NCI-H2029 treated with DMSO at 0.1 percent for 48 hours (cell line): ENCODE measurements at places on chromosomes 7 and 10.
A peak's percentile ranks its signal among the peaks of the same experiment; 100 is the strongest.

DNA sequence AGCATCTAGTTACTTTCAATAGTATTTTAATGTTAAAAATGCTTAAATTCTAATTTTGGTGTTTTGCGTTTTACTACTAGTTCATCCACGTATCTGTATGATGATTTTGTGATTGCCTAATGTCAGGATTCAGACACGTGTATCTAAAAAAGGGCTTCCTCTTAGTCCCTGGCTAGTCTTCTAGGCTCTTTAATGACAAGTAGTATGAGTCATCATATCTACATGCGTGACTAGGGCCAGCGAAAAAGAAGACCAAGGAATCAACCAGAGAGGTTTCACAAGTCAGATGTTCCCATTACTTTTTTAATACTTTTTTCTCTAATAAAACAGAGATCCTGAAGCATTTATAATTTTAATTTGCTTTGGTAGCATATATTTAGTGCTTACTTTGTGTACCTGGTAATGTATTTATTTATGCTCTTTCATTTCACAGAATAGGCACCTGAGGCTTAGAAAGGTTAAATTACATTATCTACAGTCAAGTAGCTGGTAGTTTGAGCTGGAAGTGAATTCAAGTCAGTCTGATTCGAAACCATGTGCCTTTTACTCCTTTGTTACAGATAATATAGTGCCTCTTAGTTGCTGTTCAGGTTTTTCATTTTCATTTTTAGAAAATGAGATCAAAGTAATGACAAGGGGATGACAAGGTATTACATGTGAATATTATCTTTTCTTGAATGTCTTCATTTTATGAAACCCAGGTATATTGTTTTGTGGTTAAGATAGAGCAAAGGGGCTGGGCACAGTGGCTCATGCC, 140.3 kb downstream of the FOXP2 start:
- peak; percentile 40 for DNase-seq

DNA sequence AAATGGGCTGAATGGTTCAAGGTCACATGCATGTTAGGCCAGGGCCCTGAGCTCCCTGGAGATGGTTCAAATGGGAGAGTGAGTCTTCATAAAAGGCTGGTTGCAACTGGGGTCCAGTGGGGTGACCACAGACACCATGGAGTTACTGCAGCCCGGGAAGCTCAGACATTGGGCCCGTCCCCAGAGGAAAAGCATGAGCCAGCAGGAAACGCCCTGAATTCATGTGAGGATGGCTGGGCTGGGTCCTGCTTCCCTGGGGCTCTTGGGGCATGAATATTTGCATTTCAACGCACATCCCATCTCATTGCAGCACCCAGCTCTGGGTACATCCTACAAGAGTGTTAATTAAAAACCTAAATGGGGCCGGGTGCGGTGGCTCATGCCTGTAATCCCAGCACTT, 549.0 kb downstream of the TCERG1L start:
- DNase-seq, result no peak

- DNase-seq, result no peak
Observed at GRCh38 chr10:109875151-109875568, 48.2 kb downstream of the XPNPEP1 start.

DNA sequence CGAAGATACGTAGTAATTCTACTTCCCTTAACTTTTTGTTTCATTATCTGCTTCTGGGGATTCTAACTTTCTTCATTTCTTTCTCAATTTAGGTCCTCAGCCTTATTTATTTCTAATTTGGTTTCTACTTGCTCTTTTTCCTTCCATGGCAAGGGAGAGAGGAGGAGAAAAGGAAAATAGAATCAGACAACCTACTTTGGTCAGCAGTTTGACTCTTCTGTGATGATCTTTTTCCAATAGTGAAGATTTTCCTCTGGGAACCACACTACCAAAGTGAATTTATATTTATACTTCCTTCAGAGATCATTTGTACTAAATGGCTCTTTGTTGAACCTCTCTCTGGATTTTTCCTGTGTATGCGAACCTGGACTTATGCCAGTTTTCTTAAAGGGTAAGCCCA, 90.2 kb downstream of the TMEM26 start:
- DNase-seq, result no peak

- DNase-seq, result peak; percentile 26
Observed at GRCh38 chr7:105940109-105940508, 23.0 kb upstream of the CDHR3 start.

- no peak for DNase-seq
Observed at GRCh38 chr10:27635290-27635689, 110.3 kb downstream of the MKX start.

DNA sequence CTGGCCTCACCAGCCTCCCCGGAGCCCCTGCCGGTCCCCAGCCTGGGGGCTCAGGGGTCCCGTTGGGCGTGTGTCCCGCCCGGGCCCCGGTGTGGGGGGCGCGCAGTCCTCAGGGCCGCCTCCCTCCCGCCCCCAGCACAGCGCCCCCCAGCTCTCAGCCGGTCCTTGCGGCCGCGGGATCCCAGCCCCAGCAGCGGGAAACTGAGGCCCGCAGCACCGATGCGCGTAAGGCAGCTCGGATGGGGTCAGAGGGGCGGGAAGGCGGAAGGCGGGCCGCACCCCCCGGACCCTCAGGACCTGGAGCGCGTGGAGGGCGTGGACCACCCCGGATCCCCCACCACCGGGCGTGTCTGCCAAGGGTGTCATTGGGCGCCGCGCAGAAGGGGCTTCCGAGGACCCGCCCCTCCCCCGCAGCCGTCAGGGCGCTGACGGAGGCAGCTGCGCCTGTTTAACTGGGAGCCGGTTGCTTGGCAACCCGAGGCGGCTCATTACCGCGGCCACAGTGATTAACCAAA, 14.9 kb downstream of the UNCX start:
- DNase-seq, result no peak

- DNase-seq, result no peak
Observed at GRCh38 chr10:123018531-123018930, 9.7 kb downstream of the ACADSB start.

DNA sequence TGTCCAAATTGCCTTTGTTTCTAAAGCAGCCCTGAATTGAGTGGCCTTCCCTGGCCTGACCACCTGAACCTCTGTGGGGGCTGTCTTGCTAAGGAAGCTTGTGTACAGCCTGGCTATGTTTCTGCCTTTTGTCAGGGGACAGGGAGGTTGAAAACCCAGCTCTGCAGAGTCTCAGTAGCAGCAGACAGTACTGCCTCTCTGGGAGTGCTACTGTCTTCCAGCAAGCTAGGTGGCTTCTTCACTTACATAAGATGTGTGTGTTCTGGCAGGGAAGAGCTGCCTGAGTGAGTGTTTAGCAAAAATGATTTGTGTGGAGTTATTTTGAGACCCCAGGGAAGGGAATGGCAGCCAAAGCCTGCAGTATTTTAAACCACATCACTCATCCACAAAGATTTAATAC, 57.4 kb downstream of the LRRC4 start:
- DNase-seq, result no peak

GRCh38 chr7:75534727-75535307, 42.7 kb downstream of the SPDYE5 start:
- no peak for DNase-seq

- no peak for DNase-seq
Observed at GRCh38 chr7:30838008-30838407, 66.8 kb downstream of the MINDY4 start.

DNA sequence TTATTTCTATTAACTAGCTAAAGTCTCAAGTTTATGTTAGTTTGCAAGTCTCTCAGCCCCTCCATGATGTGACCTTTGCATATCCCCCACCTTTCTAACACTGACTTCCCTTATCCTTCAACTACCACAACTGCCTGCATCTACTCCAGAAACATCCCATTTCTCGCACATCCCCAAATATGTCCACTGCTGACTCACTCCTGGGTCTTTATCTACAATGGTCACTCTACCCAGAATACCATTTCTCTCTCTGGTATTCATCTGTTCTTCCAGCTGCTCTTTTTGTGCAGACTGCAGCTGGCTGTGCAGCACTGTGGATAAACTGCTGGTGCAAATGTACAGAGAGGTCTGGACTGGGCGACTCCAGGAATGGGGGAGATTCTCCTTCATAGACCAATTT, 32.7 kb upstream of the PRSS1 start:
- no peak for DNase-seq

DNA sequence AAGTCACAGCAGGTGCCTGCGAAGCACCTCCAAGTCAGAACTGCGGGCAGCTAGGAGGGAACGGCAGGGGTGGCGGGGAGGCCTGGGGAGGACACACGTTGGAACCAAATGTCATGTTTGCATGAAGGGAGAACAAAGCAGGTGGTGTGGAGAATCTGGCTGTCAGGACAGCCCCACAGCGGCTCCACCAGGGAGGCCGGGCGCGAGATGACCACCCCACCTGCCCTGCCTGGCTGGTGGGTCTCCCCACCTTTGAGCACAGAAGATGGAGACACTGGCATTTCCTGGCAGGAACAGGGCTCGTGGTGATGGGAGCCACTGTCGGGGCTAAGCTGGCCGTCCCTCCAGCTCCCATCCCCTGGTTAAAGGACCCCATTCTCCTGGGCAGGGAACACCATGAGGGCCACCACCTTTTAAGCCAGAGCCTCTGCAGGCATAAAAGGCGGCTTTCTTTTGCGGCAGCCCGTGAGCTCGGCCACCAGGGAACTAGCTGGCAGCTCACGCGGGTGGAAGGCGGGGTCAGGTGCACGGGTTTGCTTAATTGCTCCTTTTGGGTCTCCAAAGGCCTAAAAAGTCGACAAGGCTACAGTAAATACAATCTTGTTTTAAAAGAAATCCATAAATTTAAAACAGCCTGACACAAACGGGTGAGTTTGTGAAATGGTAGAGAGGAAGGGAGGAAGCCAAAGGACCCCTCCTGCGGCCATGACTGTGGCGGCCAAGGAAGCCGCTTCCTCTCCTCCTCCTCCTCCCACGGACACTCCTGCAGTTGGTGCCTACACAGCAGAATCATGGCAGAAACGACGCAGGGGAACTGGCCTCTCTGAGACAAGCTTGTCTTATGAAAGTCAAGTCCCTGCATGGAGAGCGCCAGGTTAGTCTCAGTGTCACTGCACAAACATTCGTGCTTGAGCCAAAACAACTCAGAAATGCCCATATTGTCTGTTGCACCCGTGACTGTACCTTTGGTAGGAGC, 213.8 kb downstream of the DNAJB6 start:
- DNase-seq, result no peak

GRCh38 chr10:110822712-110823311, 48.9 kb upstream of the PDCD4 start:
- no peak for DNase-seq

- no peak for DNase-seq
Observed at GRCh38 chr10:11578802-11579255, 32.6 kb downstream of the USP6NL start.

DNA sequence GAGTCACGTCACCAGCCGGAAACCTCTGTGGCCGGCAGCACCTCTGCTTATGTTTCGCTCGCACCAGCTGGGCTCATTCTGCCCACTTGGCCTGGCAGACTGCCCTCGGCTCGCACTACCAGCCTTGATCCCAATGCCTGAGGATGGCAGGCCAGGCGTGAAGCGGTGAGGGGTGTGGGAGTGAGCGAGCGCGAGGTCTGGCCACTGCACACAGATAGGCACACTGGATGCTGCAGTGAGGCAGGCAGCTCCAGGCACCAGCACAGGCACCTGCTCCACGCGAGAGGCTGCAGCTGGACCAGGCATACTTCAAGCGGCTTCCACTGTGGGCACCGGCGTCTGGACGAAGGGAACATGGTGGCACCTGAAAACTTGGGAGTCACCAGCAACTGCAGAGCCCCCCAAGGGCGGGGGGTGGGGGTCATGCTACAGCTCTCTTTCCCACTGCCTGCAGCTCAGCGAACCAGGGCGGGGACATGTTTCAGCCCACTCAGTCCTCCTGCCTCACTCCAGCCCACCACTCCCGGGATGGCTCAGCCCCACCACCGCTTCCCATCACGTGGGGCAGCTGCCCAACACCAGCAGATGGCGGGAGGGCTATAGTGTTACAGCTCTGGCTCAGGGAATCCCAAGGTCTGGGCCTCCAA, 5.4 kb upstream of the DMTF1 start:
- no peak for DNase-seq

DNA sequence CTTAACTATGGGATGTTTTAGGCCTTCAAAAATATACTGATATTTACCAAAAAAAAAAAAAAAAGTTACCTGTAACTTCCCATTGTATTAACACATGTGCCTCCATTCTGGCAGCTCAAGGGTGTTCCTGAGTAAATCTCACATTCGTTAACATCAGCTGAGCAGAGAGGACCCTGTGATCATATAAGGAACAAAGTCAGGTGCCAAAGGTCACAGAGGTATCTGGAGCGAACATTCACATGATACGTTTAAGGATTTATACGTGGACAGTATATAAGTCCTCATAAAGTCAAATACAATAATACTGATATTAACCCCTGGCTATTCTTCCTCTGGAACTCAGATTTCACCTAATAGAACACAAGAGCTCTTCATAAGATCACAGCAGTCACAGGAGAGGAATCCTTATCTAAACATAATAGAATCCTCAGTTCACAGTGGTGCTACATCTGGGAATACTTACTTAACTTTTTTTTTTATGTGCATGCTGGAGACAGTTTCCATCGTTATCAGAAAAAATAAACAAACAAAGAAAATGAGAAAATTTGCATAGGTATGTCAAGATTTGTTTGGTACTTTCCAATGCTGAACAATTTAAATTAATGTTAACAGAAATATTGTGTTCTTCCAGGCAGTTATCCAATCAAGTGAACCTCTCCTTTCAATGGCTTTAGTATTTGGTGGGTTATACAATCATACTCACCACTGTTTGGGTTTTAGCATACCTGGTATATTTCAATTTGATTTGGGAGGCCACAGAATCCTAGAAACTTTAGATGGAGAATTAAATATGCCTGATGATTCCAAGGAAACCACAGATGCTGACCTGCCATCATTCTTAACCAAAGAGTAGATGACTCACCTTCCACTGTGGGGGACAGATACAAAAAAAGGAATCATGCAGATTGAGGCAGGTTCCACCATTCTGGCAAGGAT, 6.6 kb downstream of the CUBN start:
- DNase-seq, result no peak

DNA sequence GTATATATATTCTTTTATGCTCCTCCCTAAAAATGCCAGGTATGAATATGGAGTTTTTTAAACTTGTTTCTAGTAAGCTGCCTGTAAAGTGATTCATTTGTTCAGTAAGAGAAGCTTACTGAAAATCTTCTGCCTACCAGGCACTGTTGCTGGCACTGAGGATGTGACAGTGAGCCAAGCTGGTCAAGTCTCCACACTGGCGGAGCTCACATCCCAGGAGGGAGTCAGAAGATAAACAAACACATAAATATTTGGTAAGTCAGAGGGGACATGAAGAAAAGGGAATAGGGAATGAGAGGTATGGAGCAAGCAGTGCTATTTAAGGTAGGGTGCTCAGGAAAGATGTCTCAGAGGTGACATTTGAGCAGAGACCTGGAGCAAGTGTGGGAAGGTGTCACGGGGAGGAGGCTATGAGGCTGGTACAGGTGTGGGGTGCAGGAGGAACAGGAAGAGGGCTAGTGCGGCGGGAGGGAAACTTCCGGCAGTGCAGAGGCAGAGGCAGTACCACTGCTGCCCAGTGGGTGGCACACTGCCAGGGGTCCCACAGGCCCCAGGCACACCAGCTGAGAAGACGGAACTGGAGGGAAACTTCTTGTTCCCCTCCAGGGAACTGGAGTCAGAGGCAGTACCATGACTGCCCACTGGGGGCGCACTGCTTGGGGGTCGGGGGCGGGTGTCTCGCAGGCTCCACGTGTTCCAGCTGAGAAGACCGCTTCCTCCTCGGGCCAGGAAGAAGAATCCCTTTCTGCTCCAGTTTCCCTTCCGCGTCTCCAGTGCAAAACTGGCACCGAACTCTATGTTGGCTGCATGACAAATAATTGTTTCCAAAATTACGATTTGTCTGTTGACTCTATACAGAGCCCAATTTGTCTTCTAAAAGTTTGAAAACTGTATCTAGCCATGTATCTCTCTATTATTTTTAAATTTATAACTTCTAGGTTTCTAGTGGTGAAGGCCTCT, 161.0 kb downstream of the TEX36 start:
- no peak for DNase-seq
